ENCODE measurements at places on chromosomes 11 and 22.

DNA sequence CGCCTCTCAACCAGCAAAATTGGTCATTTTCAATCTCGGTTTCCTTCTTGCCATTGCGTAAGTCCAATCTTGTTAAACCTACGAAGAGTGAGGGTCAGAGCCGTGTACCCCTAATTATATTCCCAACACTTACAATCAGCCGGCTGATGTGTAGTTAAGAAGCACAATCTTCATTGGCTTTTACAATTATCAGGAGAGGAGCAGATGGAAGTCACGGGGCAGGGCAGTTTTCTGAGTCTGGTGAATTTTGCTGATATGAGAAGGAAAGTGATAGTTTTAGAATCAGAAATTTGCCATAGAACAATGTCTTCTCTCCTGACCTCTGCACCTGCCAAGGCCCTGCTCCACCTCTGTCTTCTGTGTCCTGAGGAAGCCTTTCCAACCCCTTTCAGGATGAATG, 35.0 kb upstream of the ATXN10 start:
- DNase-seq = no peak

GRCh38 chr11:12810568-12810894, 136.3 kb downstream of the TEAD1 start:
- no peak for DNase-seq

GRCh38 chr22:31039393-31039792, 41.7 kb upstream of the SMTN start:
- no peak for DNase-seq

DNA sequence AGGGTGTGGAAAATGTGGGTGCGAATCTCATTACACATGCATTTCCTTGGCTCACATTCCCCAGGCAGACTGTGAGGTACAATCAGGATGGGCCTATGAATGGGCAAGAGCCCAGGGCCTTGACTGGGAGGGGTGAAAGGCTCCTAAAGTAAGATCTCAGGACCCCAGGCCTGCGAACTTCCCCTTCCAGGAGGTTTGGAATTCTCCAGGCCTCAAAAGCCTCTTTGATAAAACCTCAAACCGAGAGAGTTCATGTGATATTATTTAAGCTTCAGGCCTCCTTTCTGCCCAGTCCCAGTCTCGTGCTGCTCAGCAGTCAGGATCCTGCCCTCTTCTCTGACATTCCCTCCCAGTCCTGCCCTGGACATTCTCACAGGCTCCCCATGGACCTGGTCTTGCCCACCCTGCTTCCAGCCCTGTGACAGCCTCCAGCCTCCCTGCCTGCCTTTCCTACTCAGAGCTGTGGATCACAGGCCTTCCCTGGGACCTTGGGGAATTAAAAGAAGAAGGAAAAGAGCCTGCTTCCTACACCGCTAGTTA, 37.3 kb upstream of the TEAD1 start:
- DNase-seq = no peak

Measured in T-helper 17 cell (primary cell).